ENCODE measurements at places on chromosomes 5 and 9.

DNA sequence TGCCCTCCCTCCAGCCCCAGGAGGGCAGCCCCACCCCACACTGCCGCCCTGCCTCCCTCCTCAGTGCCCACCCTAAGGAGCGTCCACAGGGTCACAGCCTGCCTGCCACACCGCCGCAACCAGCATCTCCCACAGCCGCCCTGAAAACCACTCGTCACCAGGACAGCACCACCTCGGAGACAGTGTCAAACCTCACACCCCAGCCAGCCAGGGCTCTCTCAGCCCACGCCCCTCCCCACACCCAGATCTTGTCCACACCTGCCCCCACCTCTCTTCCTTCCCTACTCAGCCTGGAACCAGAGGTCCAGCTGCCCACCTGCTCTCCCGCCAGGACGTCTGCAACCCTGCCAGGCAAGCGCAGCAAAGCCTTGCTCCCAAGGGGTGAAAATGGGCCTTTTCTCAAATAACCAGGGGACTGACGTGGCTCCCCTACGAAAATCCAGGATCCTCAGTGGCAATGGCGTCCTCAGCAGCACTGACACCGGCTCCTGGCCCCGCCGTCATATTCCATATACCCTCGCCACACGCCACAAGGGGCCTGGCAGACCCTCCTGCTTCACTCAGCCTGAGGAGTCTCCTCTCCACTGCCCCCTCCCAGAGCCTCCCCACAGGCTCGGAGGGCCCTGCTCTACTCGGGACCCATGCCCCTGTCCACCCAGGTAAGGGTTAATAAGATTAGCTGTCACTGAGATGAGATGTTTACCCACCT lies 71.0 kb upstream of the ADAMTS2 start:
- no peak for DNase-seq

- no peak for DNase-seq
Observed at GRCh38 chr5:107671742-107672210, 1.0 kb upstream of the EFNA5 start.

DNA sequence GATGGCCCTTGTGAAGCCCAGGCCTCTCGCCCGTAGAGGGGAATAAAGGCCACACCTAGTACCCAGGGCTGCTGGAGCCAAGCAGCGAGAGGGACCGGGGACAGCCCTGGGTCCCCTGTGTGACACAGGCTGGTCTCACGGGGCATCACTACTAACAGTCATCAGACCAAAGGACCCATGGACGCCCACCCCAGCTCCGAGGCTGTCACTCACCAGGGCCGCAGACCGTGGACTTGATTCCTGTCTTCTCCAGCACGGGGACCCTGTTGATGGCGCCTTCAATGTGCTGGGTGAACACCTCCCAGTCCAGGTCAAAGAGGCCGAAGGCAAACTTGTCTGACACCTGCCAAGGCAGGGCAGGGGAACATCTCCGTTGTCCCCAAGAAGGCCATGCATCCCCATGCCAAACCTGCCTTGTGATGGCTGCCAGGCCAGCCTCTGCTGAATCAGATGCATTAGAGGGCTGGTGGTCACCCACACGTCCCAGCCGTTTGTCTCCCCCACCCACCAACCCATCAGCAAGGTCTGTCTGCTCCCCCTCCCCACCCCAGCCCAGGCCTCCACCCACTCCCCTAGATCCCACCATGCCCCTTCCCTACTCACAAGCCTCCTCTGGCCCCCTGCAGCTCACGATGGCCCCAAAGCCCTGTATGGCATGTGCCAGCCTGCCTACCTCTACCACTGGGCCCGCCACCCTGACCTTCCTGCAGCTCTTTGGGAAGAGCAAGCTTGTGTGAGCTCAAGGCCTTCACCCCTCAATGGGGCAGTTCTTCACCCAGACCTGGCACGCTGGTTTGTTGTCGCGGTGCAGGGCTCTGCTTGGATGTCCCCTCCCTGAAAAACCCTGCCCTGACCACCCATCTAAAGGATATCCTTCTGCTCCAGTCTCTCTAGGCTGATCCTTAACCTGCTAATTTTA lies 20.8 kb downstream of the SARDH start:
- DNase-seq = no peak

GRCh38 chr9:134461426-134461982 lies 135.2 kb downstream of the RXRA start:
- no peak for DNase-seq

DNA sequence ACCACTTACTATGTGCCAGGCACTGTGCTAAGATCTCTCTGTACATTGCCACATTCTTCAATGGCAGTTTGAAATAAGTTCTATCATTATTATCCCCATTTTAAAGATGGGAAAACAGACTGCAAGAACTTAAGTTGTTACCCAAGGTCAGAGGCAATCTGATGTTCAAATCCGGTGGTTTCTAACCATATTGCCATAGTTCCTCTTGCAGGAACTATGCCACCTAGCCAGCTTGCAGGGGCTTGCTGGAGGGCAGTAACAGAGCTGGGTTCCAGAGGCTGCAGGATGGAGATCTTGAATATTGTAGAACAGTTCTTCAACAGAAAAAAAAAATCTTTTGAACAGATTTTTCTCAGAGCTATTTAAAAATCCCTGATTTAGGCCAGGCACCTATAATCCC lies 71.8 kb upstream of the TNFAIP8 start:
- DNase-seq = peak; percentile 71

DNA sequence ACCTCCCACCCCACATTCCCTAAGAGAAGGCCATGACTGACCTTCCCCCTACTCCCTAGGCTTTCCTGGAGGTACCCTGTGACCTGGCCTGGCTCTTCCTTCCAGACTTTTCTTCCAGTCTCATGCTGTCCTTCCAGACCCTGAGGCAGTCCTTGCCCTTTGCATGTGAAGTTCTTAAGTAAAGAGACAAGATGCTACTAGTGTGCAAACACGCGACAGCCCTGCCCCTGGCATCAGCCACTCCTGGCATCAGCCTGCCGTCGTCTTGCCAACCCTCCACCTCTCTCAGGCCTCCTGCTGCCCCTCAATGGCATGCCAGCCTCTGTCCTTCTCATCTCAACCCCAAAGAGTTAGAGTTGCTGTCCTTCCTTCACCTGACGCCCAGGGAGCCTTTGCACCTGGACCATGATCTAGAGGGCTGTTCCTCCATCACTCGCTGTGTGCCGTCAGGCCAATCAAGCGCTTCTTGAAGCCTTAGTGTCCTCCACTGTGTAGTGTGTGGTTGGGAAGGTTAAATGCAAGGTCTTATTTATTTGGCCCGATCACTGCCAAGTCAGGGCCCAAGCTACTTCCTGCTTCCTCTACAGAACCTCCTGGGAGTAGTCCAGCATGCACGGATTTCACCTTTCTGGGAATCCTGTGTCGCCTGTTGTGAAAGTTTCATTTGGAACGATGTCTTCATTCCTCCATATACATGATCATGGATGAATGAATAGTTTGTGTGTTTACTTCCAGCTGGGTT lies 61.9 kb downstream of the WWC1 start:
- DNase-seq = no peak

GRCh38 chr9:110249603-110250002 lies 6.7 kb downstream of the TXN start:
- no peak for DNase-seq

- DNase-seq = no peak
Observed at GRCh38 chr5:60886158-60886557, 42.1 kb upstream of the ELOVL7 start.

DNA sequence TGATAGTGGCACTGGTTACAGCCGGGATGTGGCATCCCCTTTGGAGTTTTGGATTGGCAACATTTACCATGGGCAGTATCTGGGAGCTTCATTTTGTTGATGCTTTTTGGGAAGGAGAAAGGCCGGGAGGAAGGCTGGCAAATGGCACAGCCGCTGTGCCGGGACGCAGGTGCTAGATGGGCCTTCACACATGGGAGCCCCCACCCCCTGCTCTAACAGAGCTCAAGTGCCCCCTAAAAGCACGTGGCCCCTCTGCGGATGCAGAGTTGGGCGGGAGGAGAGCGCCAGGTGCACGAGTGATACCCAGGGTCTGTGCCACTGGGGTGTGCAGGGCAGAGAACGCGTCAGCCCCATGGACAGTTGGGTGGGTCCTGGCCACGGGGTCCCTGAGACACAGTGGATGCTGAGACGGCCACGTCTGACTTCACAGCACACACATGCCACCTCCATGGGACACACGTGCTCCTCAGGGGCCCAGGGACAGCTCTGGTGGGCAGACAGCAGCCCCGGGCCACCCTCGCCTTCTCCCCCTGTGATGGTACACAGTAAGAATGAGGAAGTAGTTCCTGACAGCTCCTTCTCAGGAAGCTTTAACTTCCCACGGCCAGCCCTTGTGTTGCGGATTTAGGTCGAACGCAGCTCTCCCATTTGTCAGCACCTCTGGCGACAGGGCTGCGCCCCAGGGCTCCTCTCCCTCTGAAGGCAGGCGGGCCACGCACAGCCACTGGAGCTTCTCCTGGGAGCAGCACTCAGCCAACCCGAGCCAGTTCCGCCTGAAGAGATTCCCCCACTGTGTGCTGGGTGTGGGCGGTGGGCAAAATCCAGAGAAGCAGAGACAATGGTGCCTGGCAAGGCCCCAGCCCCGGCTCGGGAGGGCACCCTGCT lies 10.8 kb downstream of the SLC9A3 start:
- DNase-seq = no peak

DNA sequence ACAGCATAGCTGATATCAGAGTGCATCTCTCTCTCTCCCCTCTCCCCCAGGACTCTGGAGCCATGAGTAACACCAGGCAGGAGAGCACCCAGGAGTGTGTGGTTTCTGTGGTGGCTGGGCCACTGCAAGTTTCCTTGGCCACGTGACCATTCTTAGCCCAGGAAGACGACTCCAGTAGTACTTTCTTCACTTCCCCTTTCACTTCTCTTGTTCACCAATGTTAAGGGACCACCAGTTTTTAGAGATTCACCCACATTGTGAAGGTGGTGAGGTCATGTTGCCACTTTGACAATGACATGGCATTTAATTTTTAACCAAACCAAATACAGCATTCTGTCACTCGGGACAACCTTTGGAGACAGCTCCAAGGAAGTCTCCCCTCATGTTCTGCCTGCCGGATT lies 17.9 kb upstream of the DAPK1 start:
- peak; percentile 93 for DNase-seq

All from hematopoietic multipotent progenitor cell treated with erythropoietin and hydrocortisone succinate and interleukin-3 and kit ligand, for 4 days (in vitro differentiated cells).